ENCODE measurements at places on chromosomes 12 and 14.

- no peak for DNase-seq
These were observed 28.2 kb downstream of the RAP1B start for GRCh38 chr12:68638721-68639395.

DNA sequence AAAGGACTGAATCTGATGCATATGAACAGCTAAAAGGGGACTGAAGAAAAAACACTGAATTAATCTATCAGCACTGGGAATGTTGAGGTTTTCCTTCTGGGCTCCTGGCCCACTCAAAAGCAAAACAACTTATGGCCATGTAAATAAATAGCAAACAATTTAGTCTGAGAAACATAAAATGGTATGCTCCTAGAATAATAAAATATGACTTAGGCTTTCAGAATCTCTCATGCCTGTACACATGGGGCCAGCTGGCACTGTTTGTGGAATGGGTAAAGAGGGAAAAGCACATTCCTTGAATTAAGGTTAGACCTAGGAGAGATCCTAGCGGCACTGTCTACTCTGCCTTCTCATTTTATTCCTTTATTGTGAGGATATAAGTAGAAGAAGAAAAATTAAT lies 6.2 kb downstream of the KLHDC2 start:
- DNase-seq: no peak

DNA sequence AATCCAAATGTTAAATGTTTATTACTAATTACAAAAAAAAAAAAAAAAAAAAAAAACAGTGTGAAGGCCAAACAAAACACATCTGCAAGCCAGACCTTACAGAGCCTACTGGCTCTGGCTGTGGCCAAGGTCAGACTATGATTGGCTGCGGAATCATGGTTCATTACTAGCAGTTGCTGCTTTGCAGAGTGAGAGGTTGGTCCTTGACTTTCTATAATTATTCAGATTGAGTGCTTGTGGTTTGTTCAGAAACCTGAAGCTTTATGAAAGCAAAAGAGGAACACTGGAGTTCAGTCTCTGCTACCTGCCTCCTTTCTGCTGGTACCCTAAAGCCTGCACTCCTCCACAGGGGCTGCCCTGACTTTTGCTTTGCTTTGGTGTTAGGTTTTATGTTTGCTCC lies 550.9 kb downstream of the BCL11B start:
- DNase-seq: no peak

DNA sequence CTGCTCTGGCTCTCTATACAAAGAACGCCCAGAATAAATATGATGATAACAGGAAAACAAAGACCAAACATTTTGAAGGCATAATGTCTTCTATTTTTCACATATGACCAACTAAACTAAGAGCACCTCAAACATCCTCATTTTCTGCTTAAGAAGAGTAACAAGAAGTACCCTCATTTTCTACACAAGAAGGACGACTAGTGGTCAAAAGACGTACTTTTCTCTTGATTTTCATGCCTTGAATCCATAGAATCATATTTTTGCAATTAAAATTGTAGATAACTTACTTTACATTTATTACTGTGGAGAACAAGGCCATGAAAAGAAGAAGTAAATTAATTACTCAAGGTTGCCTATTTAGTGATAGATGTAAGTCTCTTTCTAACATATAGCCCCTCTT lies 358.6 kb downstream of the DUSP6 start:
- DNase-seq: peak; percentile 9

DNA sequence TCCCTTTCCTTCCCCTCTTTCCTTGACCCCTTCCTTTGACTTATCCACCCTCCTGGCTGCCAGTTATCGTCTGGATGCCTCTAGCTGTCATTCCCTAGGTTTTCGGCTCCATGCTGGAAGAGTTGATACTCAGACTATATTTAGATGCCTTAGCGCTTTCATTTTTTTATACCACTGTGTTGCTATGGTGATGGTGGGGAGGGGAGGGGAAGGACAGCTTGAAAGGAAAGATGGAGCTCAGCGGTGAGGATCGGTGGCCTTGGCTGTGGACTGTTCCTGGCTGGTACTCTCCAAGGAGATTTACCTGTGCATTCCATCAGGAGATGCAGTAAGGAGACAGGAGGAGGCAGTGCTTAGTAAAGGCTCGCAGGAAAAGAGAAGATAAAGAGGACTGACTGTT lies 108.7 kb downstream of the SLC8A3 start:
- no peak for DNase-seq

- no peak for DNase-seq
These were observed 24.5 kb downstream of the PAPLN start for GRCh38 chr14:73261520-73262426.

- DNase-seq: no peak
These were observed 139.2 kb downstream of the KICS2 start for GRCh38 chr12:64082866-64083268.

- DNase-seq: no peak
These were observed 138.1 kb downstream of the DPF3 start for GRCh38 chr14:72755766-72756165.

DNA sequence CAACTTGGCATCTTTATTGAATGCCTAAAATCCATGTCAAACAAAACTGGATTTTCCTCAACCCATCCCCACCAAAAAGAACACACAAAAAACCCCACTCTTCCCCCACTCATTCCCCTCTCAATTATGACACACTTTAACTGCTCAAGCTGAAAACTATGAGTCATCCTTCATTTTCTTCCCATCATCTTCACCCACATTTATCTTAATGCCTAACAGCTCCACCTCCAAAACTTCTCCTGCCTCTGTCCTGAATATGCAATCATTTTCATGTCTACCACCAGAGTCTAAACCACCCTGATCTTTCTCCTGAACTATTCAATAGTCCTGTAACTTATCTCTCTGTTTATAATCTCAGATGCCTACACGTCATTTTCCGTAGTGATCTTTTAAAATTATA lies 239.7 kb downstream of the BCAT1 start:
- no peak for DNase-seq

DNA sequence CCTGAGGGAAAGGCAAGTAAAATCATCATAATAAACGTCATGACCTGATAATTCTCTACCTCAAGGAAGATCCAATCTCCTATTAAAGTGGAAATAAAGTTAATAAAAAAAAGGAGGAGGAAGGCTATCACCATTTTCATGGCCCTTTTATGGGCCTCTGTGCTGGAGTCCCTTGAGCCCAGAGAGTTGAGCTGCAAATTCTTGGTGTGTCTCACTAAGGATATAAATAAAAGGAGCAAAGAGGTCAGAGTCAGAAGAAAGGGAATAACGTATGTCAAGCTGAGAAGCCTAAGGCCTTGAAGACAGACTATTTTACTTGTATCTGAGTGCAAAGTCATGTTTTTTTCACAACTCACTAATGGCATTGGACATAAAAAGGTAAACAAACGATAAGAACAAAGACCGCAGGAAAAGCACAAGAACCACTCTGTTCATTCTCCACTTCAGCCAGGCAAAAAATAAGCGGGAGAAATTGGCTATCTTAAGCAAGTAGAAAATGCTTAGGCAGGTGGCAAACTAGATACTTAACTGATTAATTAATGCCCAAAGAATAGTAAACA lies 12.0 kb upstream of the SMIM10L1 start:
- DNase-seq: no peak

DNA sequence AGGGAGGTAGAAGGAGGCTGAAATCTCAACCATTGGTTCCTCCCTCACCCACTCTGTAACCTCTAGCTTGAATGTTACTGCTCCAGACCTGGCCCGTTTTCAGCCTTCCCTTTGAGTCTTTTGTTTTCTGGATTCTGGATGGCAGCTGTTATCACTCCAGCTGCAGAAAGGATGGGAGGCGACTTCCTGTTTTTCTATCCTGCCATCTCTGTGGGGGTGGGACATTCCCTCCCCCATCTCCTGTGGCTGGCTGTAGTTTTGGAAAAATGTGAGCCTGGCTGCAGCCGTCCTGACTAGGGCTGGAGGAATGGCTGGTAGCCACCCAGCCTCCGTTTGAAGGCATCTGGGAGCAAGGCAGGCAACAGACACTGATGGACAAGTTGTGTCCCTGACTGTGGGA lies 2.9 kb upstream of the PPFIBP1 start:
- no peak for DNase-seq

- no peak for DNase-seq
These were observed 96.7 kb downstream of the SLC25A47 start for GRCh38 chr14:100419856-100420255.

DNA sequence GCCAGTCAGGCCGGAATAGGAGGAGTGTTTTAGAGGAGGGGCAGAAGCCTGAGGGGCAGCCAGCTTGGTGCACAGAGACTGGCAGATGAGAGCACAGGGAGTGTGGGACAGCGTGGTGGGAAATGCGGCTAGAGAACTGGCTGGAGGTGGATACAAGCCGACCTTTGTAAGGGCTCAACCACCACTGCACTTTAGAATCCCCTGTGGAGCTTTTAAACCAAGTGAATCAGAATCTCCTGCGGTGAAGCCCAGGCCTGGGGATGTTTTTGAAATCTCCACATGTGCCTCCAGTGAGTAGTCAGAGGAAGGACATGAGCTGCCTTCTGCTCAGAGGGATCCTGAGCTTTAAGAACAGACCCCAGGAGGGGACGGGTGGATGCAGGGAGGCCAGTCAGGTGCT lies 10.9 kb upstream of the PCED1B start:
- DNase-seq: no peak

DNA sequence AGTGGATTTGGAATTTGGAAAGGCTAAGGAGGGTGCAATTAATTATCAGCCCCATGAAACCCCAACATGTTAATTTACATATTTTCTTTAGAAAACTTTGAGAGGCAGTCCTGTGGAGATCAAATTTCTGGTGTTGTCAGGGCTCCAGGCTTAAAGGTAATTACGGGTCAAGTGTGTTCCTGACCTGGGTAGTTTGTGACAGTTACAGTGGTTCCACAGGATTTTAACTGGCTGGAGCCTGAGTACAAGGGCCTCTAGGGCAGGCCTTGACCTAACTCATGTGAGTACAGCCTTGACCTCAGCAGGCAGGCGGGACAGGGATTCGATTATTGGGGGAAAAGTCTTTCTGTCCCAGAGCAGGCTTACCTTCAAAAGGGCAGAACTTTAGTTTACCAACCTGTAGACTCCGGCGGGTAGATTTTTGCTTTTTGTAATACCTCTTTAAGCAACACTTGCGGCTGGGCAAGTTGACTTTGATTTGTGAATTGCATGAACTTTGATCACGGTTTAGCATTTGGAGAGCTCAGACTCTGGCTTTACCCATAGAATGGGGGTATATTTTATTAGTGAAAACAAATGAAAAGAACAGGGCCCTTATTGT lies 8.4 kb upstream of the PPTC7 start:
- DNase-seq: no peak

GRCh38 chr14:89320381-89321000 lies 96.5 kb downstream of the FOXN3 start:
- DNase-seq: no peak

DNA sequence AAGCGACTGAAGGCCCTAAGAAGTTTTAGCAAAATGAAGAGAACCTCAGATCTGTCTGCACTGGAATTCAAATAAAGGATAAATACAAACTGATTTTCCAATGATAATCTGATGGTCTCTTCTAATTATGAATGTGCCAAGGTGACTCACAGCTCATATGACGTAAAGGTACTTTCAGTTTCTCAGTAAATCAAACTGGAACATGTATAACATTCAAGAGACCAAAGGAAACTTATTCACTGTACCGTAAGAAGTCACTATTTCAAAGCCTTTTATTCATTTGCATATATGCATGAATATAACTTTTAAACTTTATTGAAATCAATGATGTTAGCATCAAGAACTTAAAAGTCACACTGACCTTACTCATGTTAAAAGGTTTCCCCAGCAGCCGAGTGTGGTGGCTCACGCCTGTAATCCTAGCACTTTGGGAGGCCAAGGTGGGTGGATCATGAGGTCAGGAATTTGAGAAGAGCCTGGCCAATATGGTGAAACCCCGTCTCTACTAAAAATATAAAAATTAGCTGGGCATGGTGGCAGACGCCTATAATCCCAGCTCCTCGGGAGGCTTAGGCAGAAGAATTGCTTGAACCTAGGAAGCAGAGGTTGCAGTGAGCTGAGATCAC lies 52.2 kb downstream of the ATXN2 start:
- DNase-seq: no peak

DNA sequence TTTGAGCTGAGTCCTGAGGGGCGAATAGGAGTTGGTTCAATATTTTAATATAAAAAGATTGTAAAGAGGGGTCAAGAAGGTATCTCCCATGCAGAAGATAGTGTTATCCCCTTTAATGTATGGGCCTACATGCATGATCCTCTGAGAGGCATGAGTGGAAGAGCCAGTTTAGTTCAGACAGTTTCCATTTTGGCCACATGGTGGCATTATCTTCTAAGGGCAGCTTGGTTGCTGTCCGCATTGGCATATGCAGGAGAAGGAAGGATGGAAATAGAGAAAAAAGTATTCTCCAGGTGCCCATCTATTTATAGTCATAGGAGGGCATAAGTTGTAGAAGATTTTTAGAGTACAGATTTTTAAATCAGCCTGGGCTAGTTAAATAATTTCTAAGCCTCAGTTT lies 5.4 kb downstream of the SAMD4A start:
- no peak for DNase-seq

GRCh38 chr12:53061404-53062010 lies 11.6 kb downstream of the TNS2 start:
- DNase-seq: no peak

DNA sequence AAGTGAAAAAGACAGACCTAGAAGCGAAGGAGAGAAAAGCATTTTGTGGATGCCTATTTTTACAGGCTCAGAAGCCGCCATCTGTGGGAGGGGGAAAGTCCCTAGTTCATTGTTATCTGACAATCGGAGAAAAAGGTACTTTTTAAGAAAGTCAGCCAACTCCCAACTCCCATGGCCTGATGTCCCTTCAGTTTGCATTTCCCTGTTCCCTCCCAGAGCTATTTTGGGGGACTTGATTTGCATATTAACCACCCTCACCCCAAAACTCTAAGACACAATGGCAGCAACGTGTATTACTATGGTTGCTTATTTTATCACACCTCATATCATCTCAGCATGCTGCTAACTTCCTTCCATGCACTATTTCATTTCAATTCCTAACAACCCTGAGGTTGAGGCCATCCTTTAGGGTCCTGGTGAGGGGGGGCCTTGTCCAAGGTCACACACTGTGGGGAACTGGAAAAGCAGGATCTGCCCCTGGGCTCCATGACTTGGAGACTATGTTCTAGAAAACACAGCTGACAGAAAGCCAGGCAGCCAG lies 18.7 kb downstream of the HVCN1 start:
- no peak for DNase-seq

GRCh38 chr12:75933101-75933500 lies 98.5 kb downstream of the PHLDA1 start:
- no peak for DNase-seq

- DNase-seq: no peak
These were observed 76.4 kb downstream of the RGS6 start for GRCh38 chr14:72008666-72009065.

GRCh38 chr12:104605685-104606084 lies 148.9 kb downstream of the CHST11 start:
- DNase-seq: no peak

GRCh38 chr12:31572900-31573600 lies 17.9 kb downstream of the DENND5B start:
- DNase-seq: no peak

DNA sequence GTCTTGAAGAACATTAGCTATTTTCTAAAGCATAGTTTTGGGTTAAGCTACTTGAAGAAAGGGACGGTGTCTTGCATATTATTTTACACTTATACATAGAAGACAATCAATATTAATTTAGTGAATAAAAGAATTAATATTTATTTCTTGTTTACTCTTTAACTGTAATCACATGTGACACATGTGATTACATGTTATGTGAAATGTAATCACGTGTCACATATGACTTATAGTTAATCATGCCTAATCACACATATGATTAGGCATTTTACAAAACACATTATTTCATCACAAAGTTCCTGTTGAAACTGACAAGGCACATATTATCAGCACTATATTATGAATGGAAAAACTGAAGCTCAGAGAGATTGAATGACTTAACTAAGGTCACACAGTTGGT lies 4.8 kb downstream of the PAH start:
- DNase-seq: no peak
